Activated CD4-positive, alpha-beta T cell treated with anti-CD3 and anti-CD28 coated beads, Interleukin-2, Interleukin-6, amounts not matched to agents 100 ng/mL and 50 ng/mL, durations not matched to agents 16 hours and 8 hours (primary cell): ENCODE measurements at places on chromosomes 4 and X.

DNA sequence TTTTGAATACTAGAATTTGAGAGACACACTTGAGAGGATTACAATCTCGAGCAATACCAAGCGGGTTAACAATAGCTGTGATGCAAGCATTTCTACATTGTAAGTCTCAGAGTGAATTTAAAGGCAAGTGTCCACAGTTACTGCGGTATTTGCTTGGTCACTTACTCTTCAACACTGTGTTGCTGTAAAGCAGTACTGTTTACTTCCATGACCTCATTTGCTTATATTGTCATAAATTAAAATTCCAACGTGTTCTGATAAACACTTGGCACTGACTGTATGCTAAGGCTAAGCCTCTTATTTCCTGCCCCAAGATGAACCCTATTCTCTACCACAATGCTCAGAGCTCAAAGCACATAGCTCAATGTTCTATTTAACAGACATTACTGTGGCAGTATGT lies 11.1 kb downstream of the EXOC1L start:
- no peak for DNase-seq

DNA sequence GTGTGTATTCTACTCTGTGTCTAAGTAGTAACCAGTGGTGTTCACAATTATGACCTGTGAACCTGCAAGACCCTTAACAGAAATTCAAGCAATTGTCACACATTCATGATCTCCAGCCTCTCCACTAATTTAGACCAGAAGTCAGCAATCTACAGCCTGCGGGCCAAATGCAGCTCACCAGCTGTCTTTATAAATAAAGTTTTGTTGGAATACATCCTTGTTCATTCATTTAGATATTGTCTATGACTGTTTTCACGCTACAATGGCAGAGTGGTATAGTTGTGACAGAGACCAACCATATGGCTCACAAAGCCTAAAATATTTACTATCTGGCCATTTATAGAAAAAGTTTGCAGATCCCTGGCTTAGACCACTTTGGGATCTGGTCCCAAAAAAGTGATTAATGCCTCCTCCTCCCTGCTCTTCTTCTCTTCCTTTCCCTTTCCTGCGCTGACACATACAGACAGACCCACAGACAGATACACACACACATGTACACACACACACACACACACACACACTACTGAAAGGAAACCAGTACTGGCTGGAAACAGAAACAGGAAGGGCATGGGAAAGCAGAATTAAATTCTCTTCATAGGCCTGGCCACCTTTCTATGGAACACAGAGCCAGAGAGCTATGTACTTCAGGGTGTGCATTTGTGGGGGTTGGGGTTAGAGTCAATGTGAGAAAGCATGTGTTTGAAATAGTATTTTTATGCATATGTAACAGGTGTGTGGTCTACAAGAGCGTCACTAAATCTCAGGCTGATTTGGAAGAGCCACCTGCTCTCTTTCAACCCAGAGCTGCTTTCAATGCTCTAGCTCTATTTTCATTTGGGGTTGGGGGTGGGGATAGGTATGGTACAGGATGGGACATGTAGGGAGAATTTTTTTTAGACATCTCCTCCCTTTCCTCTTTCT lies 49.7 kb upstream of the TMEM164 start:
- no peak for DNase-seq

DNA sequence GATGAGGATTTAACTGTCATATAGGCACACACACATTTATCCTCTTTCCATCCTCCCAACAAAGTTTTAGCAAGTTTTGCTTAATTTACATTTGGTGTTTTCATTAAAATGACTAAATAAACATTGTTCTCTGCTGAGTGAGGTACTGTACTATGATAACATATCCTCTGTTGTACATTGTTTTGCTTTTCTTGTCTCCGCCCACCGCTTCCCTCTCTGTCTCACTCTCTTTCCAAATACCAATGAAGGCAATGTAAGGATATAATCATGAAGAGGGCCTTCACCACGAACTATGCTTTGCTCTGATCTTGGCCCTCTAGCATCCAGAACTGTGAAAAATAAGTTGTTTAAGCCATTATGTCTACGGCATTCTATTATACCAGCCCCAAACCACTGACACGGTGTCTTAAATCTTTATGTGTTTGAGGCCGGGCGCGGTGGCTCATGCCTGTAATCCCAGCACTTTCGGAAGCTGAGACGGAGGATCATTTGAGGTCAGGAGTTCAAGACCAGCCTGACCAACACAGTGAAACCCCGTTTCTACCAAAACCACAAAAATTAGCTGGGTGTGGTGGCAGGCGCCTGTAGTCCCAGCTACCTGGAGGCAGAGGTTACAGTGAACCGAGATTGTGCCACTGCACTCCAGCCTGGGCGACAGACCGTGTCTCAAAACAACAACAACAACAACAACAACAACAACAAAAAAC lies 65.3 kb downstream of the HPRT1 start:
- DNase-seq = no peak

DNA sequence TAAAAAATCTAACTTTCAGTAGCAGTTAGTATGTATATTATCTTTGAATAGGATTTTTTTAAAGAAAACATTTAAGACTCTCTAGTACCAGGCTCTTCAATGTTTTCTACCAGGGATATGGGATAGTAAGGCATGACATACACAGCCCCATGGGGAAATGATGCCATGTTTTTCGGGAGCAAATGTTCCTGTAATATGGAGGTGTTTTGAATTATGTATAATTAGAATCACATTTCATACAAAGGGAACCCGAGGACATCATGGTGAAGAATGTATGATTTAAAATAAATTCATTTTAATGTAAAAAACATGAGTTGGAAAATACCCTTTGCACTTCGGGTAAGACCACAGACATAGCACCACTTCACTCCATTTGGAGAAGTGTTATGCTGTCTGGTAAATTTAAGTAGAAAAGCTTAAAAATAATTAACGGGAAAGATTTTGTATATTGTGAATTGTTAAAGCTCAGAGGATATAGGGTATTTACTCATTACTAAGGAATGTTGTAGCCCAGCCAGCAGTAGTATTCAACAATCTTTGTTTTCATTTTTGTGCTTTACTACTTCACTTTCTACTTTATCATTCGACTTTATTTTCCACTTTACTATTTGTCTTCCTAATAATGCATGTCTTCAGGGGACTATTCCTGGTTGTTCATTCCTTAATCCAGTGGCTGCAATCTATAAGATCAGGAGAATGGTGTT lies 2050.7 kb downstream of the ARAP2 start:
- DNase-seq = no peak

DNA sequence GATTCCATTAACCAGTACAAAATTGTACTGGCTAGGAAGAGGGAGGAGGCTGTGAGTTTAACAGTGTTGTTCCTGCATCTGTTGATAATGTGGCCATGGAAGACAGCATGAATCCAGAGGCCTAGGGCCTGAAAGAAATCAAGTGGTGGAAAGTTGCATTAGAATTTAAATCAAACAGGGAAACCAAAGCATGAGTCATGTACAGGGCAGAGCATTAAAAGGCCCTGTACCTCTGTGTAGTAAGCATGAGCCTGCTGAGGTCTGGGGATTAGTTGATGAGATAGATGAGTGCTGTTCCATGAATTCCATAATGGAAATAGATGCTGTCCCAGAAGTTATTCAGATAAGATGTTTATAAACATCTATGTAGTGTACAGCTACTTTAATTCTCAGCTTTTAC lies 58.3 kb downstream of the MID1IP1 start:
- no peak for DNase-seq

GRCh38 chrX:71091263-71091662 lies 4.4 kb upstream of the FOXO4 start:
- no peak for DNase-seq

GRCh38 chrX:45803383-45803921 lies 602.8 kb upstream of the DIPK2B start:
- DNase-seq = peak; percentile 83

DNA sequence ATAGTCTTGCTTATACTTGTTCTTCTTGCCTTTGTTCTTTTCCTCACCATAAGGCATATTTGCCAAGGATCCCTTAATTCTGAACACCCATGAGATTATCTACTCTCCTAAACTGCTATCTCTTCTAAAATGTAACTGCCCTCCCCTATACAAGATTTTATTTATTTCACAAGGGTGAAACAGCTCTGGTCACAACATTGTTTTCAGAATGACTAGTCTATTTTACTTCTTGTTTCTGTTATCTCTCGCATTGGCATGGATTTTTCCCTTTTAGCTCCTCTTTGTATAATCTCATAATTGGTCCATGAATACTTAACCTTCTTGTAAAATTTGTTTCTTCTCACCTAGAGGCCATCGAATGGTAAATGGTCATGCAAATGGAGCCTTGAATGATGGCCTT lies 17.2 kb upstream of the COL25A1 start:
- no peak for DNase-seq

DNA sequence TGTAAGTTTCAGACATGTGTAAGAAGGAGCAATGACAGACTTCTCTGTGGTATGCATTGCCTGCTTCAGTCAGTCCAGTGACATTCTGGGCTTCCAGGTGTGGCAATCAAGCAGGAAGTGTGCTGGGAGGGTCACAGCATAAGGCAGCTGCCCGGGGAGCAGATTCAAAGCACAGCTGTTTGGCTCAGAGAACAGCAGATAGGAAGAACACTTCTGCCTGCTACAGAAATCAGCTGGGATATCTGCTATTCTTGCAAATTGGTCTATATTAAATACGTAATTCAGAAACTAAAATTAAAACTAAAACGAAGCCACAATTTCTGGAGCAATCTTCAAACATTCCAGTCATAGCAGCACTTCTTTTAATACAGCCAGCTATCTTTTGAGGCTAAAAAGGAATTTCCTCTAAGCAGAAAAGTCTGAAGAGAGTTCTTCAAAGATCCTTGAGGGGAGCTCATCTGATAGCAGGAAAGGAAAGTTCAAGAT lies 47.5 kb upstream of the GALNT7 start:
- no peak for DNase-seq

GRCh38 chr4:13103382-13104015 lies 380.6 kb downstream of the RAB28 start:
- no peak for DNase-seq

DNA sequence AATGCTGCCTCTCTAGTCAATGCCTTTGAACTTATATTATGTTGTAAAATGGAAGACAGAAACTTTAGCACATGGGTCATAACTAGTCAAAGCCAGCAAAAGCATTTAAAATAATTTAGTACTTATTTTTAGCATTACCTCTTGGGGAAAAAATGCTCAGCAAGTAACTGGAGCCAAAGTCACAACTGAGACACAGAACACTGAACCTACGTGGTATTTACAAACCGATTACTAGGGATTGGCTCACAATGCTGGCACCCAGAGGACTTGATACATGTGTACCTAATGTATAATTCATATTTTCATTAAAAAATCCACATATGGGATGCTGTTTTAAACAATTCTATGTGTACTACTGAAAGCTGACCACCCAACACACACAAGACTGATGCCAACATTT lies 38.4 kb downstream of the PHKA2 start:
- DNase-seq = no peak

DNA sequence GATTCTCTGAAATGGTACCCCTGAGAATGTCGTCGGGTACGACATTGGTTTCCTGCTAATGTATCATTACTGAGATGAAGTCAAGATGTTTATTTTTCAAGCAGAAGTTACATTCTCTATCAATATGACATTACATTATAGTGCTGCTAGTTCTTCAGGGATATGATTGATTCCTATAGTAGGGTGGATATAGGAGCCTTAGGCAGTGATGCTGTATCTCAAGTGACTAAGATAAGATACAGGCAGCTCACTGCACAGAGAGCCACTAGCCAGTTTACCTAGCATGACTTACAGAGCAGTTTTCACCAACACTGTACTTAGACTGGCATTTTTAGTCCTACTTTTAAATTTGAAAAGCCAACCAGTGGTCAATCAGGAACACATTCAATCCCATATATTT lies 154.9 kb downstream of the FANCB start:
- DNase-seq = no peak

DNA sequence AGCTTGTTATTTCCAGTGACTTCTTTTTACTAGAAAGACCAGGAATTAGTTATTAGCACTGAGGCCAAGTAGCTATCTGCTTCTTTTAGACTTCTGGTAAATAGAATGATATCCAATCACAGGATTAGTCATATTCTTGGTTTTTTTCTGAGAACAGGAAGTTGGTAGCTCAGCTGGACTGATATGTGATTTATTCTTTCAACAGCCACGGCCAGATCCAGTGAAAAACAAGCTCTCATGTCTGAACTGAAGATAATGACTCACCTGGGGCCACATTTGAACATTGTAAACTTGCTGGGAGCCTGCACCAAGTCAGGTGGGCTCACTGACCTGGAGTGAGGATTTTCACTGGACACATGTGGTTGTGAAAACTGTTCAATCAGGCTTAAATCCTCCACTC lies 48.6 kb downstream of the PDGFRA start:
- DNase-seq = peak; percentile 74

- DNase-seq = no peak
Observed at GRCh38 chr4:68360231-68360968, 10.5 kb upstream of the YTHDC1 start.

DNA sequence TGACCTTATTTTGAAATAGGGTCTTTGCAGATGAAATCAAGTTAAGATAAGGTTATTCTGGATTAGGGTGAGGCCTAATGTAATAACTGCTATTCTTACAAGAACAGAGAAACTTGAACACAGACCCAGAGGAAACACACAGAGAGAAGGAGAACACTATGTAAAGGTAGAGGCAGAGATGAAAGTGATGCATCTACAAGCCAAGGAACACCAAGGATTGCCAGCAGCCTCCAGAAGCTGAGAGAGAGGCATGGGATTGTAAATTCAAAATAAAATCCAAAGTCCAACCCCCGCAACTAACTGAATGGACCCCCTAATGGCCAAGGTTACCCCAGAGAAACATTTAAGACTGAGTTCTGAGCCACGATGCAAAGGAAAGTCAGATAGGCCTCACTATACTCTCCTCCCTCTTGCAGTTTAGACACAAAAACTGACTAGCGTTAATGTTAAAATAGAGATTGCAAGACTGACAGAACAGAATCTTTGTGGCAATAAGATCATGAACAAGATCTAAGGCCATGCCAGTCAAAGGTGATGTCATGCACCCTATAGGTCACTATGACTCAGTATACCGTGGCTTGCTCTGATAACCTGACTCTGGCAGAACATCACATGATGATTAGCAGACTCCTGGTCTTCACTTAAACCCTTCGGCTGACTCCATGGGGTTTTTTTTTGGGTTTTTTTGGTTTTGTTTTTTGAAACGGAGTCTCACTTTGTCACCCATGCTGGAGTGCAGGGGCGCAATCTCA lies 42.9 kb downstream of the DDX60L start:
- DNase-seq = peak; percentile 33

GRCh38 chr4:146407669-146408084 lies 114.1 kb downstream of the SLC10A7 start:
- DNase-seq = no peak

- DNase-seq = no peak
Observed at GRCh38 chrX:139560221-139560620, 29.7 kb downstream of the F9 start.
